H54 (cell line): ENCODE measurements at places on chromosomes 12 and 14.

GRCh38 chr12:89421092-89421835 lies 69.0 kb upstream of the DUSP6 start:
- no peak for DNase-seq

GRCh38 chr12:72296389-72296788 lies 24.2 kb downstream of the TRHDE start:
- DNase-seq = peak; percentile 32

GRCh38 chr12:119373001-119373400 lies 38.5 kb downstream of the CCDC60 start:
- no peak for DNase-seq

- no peak for DNase-seq
These were observed 61.1 kb downstream of the NINJ2 start for GRCh38 chr12:601976-602699.

- no peak for DNase-seq
These were observed 5.9 kb downstream of the GPR84 start for GRCh38 chr12:54358191-54358944.

GRCh38 chr12:105967038-105967776 lies 171.5 kb downstream of the NUAK1 start:
- DNase-seq = no peak

DNA sequence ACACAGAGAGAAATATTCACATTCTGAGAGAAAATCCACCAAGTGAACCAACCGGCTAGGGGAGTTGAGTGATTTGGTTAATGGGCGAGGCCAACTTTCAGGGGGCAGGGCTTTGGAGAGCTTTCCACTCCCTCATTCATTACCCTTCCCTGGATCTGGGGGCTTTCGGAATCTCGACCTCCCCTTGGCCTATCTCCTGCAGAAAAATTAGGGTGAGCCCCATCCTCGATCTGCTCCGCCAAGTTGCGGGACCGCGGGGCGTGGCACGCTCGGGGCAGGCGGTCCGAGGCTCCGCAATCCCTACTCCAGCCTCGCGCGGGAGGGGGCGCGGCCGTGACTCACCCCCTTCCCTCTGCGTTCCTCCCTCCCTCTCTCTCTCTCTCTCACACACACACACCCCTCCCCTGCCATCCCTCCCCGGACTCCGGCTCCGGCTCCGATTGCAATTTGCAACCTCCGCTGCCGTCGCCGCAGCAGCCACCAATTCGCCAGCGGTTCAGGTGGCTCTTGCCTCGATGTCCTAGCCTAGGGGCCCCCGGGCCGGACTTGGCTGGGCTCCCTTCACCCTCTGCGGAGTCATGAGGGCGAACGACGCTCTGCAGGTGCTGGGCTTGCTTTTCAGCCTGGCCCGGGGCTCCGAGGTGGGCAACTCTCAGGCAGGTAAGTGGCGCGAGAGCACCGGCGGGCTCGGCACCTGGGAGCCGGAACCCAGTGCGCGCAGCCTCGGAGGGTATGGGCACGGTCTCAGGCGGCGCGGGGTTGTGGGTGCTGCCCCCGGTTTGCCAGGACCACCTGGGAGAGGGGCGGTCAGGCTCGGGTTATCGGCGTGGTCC lies at the start of gene ERBB3:
TSS of gene ERBB3 (plus strand) at position 443 of the 833 bp plus-strand sequence. CDS start at position 579, 136 bp downstream.
- DNase-seq = peak; percentile 89

DNA sequence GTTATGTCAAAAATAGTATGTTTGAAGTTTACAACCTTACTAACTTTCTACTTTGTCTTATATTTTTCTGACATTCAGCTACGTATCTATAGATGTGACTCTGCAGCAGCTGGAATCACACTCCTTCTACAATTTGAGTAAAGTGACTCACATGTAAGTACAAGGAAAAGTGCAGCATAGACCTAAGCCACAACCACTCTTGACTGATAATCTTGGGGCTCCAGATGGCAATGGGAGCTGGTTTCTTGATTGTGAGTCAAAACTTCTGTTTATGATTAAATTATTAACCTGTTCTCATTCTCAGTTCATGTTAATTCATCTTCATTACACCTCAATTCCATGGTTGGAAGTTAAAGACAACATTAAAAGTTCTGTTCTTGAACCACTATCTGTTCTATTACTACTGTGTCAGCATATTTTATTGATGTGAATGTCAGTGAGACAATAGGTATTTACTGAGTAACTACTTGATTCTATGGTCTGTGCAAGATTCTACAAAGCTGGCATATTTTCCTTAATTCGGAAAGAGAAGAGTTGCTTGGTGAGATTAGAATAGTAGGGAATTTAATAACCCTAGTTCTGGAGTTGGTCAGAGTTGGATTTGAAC lies 112.9 kb downstream of the TSHR start:
- DNase-seq = no peak

- DNase-seq = no peak
These were observed 1.5 kb downstream of the PNMA1 start for GRCh38 chr14:73712540-73713180.

DNA sequence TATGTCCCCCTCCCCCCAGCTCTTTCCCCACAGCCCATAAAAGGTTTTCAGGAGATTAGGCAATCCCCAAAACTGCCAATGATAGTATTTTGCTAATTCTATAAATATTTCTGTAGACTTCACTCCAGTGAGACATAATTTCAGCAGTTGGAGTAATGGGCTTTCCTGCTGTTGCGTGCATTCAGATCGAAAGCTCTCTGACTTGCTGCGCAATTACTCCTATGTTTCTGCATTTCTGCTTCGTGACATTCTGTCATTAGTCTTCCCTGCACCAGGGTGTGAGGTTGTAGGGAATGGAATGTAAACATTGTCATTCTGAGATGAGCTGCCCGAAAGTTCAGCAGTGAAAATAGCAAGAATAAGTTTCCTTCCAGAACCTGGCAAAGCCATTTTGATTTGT lies 58.2 kb downstream of the SAMD4A start:
- no peak for DNase-seq

DNA sequence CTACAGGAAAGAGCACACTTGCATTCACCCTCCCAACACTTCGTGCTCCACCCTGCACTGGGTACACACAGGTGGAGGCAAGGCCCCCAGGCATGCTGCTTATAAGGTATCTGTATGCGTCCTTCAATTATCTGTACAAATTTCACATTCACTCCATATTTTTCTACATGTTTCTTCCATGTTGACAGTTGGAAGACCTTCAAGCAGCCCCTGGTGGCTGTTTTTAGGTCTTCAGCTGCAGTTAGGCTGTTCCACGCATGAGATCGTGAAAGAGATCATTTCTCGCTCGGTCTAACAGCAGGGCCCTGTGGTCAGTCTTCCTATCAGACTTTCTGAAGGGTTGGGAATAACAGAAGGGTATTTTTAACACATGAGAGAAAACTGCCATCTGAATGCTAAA lies 47.1 kb downstream of the PLXNC1 start:
- DNase-seq = no peak
